ENCODE measurements at places on chromosomes 6 and 20.

DNA sequence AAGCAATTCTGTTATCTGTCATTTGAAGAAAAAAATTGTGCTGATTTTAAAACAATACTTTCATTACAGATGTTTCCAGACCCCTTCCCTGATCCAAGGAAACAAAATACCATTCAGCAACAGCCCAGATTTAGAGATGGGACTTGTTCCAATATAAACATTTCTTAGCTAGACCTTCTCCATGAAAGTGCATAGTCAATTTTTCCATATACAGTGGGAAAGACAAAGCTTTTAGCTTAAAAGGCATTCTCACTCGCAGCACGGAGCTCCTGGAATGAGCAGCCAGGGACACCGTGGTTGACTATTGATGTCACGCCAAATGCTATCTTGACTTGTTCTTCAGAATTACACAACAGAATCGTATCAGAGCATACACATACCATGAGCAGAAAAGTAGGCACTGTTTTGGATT lies 21.5 kb downstream of the LAMA4 start:
- no peak for DNase-seq

- no peak for DNase-seq
Observed at GRCh38 chr20:58374027-58374850, 14.8 kb upstream of the VAPB start.

DNA sequence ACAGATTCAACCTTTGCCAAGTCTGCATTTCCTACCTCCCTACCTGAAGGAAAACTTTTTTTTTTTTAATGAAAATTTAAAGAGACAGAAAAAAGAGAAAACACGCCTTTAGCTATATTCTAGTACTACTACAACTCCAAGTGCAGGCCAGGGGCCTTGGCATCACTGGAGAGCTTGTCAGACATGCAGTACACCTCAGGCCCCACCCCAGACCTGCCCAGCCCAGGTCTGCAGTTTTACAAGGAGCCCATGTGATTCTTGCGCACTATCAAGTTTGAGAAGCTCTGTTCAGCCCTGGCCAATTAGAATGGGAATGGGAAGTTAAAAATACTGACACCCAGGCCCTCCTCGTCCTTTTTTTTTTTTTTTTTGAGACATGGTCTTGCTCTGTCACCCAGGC lies 85.0 kb downstream of the NFATC2 start:
- DNase-seq, result no peak

DNA sequence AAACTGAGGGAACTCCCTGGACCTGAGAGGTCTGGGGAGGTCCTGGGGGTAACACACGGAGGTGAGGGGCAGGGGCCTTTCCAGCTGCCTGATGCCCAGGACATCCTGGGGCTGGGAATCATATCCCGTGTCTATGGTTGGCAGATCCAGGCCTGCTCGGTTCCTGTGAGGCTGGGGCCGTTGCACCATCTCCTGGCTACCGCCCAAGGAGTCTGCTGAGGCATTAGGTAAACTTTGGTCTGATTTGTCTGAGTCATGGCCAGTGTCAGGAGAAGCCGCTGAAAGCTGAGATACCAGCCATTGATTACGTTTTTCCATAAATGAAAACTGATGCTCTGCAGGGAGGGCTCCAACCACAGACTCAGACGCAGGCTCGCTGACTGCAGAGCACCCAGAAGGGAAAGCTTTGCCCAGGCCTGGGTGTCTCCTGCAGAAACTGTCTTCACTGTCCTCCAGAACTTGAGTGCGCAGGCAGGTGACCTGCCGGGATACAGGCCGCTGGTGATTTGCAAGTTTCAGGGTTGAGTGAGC lies 14.2 kb downstream of the TRAF3IP2 start:
- no peak for DNase-seq

- DNase-seq, result no peak
Observed at GRCh38 chr6:96794980-96795379, 42.3 kb downstream of the GPR63 start.

DNA sequence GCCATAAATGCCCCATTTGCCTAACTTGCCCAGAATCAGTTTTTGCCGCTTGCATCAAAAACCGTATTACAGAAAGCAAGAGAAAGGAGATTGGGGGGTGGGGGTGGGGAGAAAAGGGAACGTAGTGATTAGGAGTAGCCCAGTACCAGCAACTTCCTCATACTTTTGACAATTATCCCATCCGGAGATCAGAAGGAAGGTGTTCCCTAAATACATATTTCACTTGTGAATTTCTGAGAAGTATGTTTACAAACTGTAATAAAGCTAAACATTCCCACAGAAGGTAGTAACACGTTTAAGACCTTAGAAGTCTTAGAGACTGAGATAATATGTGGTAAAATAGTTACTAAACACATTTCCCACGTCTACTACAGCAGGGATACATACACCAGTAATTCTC lies 14.5 kb downstream of the PREP start:
- no peak for DNase-seq

GRCh38 chr20:35967979-35968640 lies at the start of gene CNBD2:
Gene CNBD2 (plus strand): TSS chr20:35968590. CDS start chr20:35968763, 173 bp downstream.
- no peak for DNase-seq

DNA sequence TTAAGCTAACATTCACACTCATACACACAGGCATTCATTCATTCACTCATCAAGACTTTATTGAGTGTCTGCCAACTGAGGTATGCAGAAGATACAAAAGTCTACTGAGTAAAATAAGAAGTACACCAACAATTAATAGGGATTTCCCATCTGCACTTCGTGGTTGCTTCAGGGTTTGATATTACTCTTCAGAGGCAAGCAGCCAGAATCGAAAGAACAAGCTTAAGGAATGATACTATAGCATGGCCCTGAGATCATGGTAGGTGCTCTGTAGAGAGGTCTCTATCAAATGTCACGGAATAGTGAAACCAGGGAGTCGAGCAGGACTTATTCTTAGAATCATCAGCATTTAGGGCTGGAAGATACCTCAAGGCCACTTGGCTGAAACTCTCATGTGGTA lies 135.4 kb downstream of the NRN1 start:
- no peak for DNase-seq

- DNase-seq, result no peak
Observed at GRCh38 chr20:40997116-40997515, 31.5 kb upstream of the TOP1 start.

GRCh38 chr20:19940988-19941460 lies 76.1 kb upstream of the NAA20 start:
- no peak for DNase-seq

DNA sequence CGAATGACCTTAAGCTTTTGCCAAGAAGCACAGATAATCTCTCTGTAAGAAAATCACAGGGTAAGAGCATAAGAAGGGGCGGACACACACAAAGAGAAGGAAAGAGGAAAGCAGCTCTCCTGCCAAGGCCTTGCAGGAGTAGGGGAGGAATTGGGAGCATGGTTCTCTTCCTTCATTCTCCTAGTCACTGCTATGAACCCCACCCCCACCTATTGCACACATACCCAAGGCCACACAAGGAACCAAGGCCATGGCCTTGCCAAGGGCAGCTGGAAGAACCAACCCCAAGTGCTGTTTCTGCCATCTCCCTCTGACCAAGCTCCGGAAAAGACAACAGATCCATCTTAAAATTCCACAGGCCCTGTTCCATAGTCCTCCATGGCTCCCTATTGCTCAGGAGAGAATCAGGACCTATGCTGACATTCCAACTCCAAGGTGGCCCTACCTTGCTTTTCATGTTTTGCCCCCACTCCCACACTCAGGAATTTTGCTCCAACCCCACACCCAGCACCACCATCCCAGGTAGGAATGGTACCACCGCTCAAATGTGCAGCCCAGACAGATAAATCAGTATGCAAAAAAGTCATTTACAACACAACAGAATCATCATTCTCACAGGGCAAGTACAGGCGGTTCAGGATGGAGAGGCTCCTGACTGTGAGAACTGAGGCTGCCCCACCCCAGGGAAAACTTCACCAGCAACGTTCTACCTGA lies 31.3 kb downstream of the TRAM2 start:
- DNase-seq, result no peak

- peak; percentile 17 for DNase-seq
Observed at GRCh38 chr6:105402090-105402938, 568 bp downstream of the PREP start.

DNA sequence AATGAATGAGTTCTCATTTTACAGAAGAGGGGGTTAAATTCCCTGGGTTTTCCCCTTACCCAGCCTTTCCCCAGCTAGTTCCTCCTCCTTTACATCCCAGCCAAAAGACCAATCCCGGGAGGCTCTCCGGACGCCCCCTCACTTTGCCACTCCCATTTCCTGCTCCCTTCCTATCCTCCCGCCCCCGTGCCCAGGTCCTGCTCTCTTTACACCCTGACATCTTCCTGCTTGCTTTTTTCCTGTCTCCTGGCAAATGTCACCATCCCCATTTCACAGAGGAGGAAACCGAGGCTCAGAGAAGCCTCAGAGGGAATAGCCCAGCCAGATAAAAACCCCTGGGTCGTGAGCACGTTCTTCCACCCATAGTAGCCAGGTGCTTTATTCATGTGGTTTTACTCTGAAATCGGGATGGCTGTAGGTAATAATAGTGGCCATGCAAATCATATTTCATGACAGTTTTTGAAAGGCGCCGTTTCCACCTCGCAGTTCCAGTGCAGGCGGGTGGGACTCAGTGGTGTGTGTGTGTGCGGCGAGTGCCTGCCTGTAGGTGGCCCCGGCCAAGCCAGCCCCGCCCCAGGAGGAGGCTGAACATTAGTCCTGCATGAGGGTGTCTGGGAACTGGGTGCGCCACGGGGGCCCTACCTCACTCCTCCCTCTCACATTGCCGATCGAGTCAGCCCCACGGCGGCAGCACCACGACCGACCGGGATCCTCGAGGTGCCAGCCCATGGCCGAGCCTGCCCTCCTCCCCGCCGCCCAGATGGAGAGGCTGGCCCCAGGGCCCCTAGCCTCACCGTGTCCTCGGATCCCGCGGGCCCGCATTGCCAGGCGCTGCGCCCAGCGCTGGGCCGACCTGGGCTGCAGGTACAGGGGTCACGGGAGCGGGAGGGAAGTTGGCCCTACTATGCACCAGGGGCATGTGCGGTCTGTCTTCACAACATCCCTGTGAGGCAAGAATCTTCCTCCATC lies at the start of gene ARHGAP40:
ARHGAP40 (plus strand) TSS at position 594 of the 969 bp plus-strand sequence.
- DNase-seq, result no peak

DNA sequence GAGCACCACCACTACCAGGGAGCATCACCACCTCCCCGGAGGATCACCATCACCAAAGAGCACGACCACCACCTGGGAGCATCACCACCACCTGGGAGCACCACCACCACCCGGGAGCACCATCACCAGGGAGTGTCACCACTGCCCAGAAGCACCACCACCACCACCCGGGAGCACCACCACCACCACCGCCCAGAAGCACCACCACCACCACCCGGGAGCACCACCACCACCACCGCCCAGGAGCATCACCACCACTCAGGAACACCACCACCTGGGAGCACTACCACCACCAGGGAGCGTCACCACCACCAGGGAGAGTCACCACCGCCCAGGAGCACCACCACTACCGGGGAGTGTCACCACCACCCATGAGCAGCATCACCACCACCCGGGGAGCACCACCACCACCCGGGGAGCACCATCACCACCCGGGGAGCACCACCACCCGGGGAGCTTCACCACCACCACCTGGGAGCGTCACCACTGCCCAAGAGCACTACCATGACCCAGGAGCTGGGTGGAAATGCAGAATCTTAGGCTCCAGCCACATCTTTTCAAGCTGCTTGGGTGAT lies 237.3 kb downstream of the SOD2 start:
- DNase-seq, result no peak

DNA sequence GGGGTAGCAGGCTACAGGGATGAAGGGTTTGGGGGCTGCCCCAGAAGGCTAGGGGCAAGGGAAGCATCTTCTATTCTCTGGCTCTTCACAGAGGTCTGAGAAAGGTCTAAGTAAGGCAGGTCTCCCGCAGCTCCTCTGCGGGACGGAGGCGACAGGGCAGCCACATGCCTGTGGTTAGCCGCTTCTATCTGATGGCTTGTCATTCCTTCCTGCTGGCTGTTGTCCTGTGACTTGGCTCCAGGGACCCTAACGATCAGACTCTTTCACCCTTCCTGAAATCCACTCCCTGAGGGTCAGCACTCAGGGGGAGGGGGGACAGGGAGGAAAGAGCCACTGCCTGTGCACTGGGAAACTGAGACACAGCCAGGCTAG lies 673 bp downstream of the CST7 start:
- no peak for DNase-seq

- DNase-seq, result no peak
Observed at GRCh38 chr6:66623050-66623449, 916.0 kb upstream of the EYS start.

GRCh38 chr6:104256646-104257045 lies 603.1 kb downstream of the HACE1 start:
- DNase-seq, result no peak

DNA sequence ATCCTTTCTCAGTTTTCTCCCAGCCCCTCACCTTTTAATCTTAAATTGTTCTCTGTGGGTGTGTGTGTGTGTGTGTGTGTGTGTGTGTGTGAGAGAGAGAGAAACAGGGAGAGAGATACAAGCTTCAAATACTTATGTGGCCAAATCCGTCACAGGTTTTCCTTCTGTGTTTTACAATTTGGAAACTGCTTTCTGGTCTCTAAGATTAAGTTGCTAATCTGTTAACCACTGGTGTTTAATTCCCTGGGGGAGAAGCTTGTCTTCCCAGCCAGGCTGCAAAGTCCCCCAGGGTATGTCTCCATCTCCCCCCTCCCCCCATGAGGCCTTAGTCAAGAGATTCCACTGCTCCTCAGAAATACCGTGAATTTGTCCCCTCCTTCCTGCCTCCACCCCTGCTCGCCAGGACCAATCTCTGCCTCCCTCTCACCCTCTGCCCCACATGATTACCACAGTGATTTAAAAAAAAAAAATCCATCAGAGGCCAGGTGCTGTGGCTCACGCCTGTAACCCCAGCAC lies 49.0 kb downstream of the RIPOR3 start:
- DNase-seq, result no peak

GRCh38 chr6:127186889-127187288 lies 68.4 kb downstream of the RSPO3 start:
- DNase-seq, result no peak

DNA sequence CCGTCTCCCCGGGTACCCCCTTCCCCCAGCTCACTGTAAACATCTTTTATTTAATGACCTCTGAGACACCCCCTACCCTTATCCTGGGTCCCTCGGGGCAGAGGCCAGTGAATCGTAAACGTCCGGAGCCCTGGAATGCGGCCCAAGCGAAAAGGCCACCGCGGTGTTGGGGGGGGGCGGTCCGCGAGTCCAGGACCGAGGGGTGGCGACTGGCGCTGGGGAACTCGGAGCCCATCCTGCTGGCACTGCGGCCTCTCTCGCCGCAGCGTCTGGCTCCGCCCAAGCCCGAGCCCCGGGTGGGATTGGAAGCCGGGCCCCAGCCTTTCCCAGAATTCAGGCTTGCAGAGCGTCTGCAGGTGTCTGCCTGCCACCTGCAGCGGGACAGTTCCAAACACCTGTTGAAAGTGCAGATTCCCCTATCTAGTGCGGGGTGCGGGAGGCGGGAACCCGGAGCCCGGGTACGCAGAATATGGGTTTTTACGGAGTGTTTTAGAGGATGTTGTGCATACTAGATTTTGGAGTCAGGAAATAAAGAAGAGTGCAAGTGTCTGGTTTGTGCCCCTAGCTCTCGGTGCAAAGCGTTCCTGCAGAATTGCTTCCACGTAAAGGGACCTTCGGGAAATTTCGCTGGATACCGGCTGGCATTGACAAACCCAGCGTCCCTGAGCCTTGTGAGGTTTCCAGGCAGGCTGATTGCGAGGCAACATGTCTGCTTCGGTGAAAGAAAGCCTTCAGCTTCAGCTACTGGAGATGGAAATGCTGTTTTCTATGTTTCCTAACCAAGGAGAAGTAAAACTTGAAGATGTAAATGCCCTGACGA lies 800 bp downstream of the RWDD2A start:
- DNase-seq, result peak; percentile 66

GRCh38 chr6:149122850-149123821 lies 194.4 kb upstream of the TAB2 start:
- no peak for DNase-seq

Data from cerebellum (tissue), 4 donors.